Caco-2 (cell line): ENCODE measurements at places on chromosomes 2 and 18. TPM values are rescaled to one million over a fixed set of nuclear protein-coding genes. Genes with fewer than 3 reads are reported as not detected.

- no peak overlapping the region for H3K4me3 ChIP-seq
- H3K4me1 ChIP-seq: no peaks in the 10 kb centered on the region
- no peak for DNase-seq
- no peak overlapping the region for H3K27ac ChIP-seq
Observed at GRCh38 chr2:197285361-197285760, 25.2 kb downstream of the ANKRD44 start.

GRCh38 chr2:222451224-222451674, 26.9 kb downstream of the SGPP2 start:
- H3K4me3 ChIP-seq: no peak overlapping the region
- no peak for DNase-seq
- H3K36me3 ChIP-seq: no peaks in the 10 kb centered on the region
- no peaks in the 10 kb centered on the region for H3K4me1 ChIP-seq
- no peaks in the 10 kb centered on the region; the same call in 1 of the 2 replicates for H3K27me3 ChIP-seq
- H3K27ac ChIP-seq: no peak overlapping the region

Gene PID1
- 9.8 and 11.3 TPM in 2 replicates for total RNA-seq

DNA sequence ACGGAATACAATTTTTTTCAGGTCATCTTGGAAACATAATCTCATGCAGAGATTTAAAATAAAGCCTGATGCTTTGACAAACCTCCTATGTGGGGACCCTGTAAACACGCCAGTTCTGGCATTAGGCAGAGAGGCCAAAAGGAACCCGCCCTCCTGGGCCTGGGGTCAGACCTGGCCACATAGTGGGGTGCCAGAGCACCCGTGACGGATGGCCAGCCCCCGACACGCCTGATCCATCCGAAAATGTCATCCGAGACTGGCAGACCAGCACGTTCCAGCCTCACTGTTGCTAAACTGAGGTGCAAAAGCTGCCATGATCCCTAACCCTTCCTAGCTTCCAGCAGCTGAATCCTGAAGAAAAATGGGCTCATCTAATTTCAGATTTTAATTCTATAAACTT, 222.6 kb upstream of the SALL3 start:
- no peaks in the 10 kb centered on the region for H3K4me1 ChIP-seq
- H3K4me3 ChIP-seq: no peak overlapping the region
- DNase-seq: no peak
- no peaks in the 10 kb centered on the region for H3K36me3 ChIP-seq

Gene CPLX4
- total RNA-seq: not detected in 2 replicates

GRCh38 chr2:214542866-214543265, 132.0 kb downstream of the VWC2L start:
- H3K27ac ChIP-seq: no peak overlapping the region
- H3K27me3 ChIP-seq: no peaks in the 10 kb centered on the region
- no peaks in the 10 kb centered on the region for H3K36me3 ChIP-seq
- H3K4me3 ChIP-seq: no peak overlapping the region
- no peak for DNase-seq
